Panc1 (cell line): ENCODE measurements at places on chromosomes 1 and 21. TPM values are rescaled to one million over a fixed set of nuclear protein-coding genes. Genes with fewer than 3 reads are reported as not detected.

The ZNF695 gene
- 14.7 TPM for total RNA-seq

The LRRC8C gene
- 17.1 TPM for total RNA-seq

The NMNAT2 gene
- total RNA-seq, result 0.39 TPM

The CDA gene
- total RNA-seq, result 0.62 TPM

The TMEM9 gene
- 50.2 TPM for total RNA-seq

The COL18A1 gene
- total RNA-seq, result 676 TPM

The SORT1 gene
- 25.1 TPM for total RNA-seq

The LCE1F gene
- not detected for total RNA-seq
